ENCODE measurements at places on chromosomes 4 and X.

DNA sequence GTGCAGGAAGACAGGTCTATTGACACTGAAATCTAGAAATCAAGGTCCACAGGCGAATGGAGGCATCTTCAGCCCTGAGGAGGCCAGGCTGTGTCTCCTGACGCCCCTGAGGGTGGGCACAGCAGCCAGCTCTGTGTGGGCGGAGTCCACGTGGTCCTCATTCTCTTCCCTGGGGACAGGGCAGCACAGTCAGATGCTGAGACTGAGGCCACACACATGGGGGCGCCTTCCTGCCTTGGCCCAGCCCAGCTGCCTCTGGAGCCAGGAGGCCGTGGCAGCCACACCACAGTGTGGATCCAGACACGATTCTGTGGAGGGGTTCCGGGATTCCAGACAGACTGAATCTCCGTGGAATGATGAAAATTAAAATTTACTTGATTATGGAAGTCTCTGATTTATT is 20.8 kb downstream of the FGFR3 start:
- DNase-seq = no peak

- no peak for DNase-seq
These were observed at the start of gene STAP1 for GRCh38 chr4:67558493-67558892. TSS of gene STAP1 (plus strand) at chr4:67558727. CDS start at chr4:67558810, 83 bp downstream.

GRCh38 chr4:70473679-70474078 is 1.7 kb downstream of the MUC7 start:
- DNase-seq = no peak

- no peak for DNase-seq
These were observed 342.6 kb downstream of the ARHGAP10 start for GRCh38 chr4:148074462-148074861.

DNA sequence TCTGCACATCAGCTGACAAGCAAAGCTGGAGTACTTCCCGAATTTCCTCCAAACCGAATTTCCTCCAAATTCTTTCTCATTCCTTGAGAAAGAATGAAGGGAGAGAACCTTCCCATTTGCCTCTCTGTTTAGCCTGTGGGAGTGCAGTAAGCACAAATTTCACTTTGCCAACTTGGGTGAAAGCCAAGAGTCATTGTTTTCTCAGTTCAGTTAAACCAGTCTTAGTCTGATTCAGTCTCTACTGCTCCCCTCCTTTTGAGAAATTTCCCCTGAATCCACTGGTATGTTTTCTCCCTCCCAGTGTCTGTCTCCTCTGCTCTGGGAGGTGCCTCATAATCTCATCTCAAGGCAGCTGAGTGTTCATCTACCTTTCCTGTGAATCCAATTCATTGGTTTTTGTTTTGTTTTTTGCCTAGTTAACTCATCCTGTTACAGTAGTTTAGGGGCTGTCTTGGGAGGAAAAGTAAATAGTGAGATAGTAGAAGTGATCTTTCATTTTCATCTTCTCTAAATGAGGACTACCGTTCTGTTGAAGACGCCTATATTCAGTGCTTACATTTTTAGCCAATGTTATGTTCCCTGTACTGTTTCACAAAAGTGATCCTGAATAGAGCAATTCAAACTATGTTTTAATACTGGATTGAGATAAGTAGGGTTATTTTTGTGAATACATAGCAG is 49.0 kb downstream of the SYTL5 start:
- peak; percentile 58 for DNase-seq

- no peak for DNase-seq
These were observed 17.1 kb upstream of the GPRIN3 start for GRCh38 chr4:89324671-89325070.

GRCh38 chrX:111336141-111336540 is 65.9 kb upstream of the CAPN6 start:
- no peak for DNase-seq

DNA sequence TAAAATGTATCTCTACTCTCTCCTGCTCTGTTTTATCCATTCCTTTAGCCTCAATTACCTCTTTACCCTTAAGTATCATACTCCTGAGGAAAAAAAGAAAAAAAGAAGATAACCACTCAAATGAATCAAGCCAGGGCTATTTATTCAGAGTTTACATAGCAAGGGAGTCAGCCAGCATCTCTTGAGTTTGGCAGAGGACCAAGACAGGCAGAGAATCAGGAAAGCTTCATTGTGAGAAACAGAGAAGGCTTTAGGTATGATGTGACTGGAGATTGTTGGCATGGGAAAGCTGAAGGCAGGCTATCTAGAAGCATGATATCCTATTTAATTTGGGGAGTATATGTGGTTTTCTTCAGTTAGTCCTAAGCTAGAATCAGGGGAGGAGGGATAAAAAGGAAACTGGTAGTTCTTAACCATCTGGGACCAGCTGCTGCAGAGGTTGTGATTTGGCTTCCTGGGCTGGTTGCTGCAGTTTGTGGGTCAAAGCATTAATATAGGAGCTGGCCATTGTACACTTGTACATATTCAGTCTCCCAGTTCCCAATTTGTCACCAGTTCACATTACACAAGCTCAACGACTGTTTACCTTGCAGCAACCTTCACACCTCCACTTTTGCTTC is 11.2 kb downstream of the APELA start:
- no peak for DNase-seq

- DNase-seq = no peak
These were observed 11.9 kb upstream of the MAB21L2 start for GRCh38 chr4:150569998-150570535.

- DNase-seq = peak; percentile 67
These were observed 41.9 kb downstream of the WDR1 start for GRCh38 chr4:10074767-10075105.

- DNase-seq = no peak
These were observed 220.0 kb downstream of the PPP3CA start for GRCh38 chr4:101127176-101127790.

DNA sequence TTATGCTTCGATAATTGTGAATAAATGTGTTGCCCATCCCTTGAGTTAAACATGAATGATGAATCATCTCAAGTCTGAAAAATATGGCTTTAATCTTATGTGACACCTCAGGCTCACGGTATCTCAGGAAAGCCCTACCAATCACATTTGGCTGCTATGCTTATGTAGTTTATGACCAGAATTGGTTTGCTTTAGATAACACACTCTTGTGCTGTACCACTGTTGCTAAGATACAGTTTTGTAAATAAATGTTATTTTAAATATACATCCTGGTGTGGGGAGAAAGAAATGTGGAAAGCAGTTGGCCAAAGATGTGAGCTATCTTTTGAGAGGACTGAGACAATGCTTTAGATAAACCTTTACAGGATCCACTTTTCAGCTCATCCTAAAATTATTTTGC is 63.2 kb downstream of the NPY1R start:
- no peak for DNase-seq

DNA sequence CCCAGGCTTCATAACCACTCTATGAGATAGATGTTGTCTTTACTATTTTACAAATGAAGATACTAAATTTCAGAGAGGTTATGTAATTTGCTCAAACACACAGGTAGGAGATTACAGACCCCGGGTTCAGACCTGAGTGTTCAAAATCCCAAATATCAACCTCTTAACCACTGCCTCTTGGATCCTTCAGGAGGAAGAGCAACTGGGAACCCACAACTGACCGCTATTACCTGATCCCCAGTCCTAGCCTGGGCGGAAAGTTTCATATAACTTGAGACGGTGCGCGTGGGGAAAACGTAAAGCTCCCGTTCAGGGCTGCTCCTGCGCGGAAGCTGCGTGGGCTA is 8.9 kb upstream of the PRDM8 start:
- no peak for DNase-seq

- DNase-seq = no peak
These were observed 1176.7 kb downstream of the NLGN4X start for GRCh38 chrX:5051831-5052491.

All from dermis microvascular lymphatic vessel endothelial cell (primary cell).